Activated T-cell treated with anti-CD3 and anti-CD28 coated beads, Interleukin-2, amount 50 U/mL, for 72 hours (primary cell): ENCODE measurements at places on chromosomes 5 and 9. TPM values are rescaled to one million over a fixed set of nuclear protein-coding genes. Genes with fewer than 3 reads are reported as not detected.

DNM1 gene
- 2.4 TPM for total RNA-seq

PKN3 gene
- 22.9 TPM for total RNA-seq

DNA sequence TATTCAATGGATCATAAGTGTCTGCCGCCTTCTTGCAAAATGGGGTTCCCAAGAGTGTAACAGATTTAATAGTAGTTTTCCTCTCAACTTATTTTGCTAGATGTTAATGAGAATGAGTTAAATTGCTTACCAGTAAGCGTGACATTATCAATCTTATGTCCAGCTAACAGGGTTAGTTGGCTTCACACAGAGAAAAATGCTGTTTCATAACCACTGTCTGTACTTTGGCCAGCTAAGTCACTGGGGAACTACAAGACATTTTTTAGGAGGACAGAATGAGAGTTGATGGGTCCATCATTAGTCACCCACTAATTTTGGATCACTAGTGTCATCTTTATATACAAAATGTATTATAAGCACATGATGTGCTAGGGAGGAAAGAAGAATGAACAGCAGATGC lies 1.4 kb downstream of the CDC37L1 start:
- peaks cover 19% of the 10 kb centered on the region for H3K4me1 ChIP-seq
- no peak overlapping the region for H3K4me3 ChIP-seq
- H3K27me3 ChIP-seq, result no peaks in the 10 kb centered on the region

GRCh38 chr9:95096381-95096780 lies 221.1 kb downstream of the FANCC start:
- no peaks in the 10 kb centered on the region for H3K36me3 ChIP-seq
- peaks cover 11% of the 10 kb centered on the region for H3K4me1 ChIP-seq
- no peak overlapping the region for H3K4me3 ChIP-seq

DNA sequence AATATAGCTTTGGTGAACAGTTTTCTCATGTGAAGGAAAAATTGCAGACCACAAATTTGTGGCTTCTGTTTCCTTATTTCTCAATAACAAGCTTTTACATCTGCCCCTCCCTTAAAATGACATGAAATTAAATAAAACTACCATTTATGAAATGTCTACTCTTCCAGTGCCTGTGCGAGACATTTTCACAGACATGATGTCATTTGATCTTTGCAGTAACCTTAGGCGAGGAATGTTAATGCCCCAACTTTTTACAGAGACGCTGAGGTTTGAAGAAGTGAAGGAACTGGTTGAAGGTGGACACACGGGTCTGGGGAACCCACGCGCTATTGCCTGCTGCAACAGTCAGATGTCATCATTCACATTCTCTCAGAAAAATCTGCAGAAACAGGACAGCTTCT lies 61.5 kb downstream of the OSTF1 start:
- no peaks in the 10 kb centered on the region for H3K27me3 ChIP-seq
- peaks cover 76% of the 10 kb centered on the region for H3K4me1 ChIP-seq
- peak overlapping the region; percentile 77 for H3K4me3 ChIP-seq
- DNase-seq, result no peak
- H3K27ac ChIP-seq, result peak overlapping the region; percentile 96

GRCh38 chr9:4923580-4924544 lies 61.2 kb upstream of the JAK2 start:
- H3K27ac ChIP-seq, result no peak overlapping the region
- H3K4me3 ChIP-seq, result no peak overlapping the region
- no peak for DNase-seq
- peaks cover 11% of the 10 kb centered on the region for H3K36me3 ChIP-seq
- H3K4me1 ChIP-seq, result peaks cover 38% of the 10 kb centered on the region
- H3K27me3 ChIP-seq, result no peaks in the 10 kb centered on the region

DNA sequence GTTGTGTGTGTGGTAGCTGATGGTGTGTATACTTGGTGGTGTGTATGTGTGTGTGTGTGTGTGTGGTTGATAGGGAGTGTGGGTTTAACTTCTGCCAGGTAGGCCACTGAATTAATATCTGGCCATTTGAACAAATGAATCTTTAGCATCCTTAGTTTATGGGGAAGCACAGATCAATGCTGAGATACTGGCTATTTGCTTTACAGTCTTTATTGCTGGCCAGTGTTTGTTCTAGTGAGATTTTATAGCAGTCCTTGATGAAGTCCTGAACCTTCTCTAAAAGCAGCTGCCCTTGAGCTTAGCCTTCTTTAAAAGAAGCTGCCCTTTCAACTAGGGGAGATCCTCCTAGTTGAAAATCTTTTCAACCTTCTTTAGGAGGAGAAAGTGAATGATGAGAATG lies 69.3 kb downstream of the MACIR start:
- H3K27me3 ChIP-seq, result peaks cover 35% of the 10 kb centered on the region
- no peak overlapping the region for H3K4me3 ChIP-seq
- H3K4me1 ChIP-seq, result no peaks in the 10 kb centered on the region

DNA sequence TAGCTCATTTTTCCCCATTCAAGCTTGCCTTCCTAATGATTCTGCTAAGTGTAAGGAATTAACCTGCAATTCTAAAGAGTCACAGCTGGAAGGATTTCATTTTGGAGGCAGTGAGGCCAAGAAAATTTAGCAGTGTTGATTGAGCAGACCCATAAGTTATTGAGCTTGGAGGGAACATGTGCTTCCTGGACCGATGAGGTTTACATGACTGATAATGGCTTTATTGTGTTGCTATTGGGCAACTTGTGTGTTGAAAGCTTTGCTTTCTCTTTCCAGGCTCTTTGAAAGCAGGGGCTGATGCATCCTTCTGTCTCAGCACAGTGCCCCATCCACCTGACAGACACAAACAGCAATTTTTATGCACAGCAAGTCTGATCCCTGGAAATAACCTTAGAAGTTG lies 398.9 kb upstream of the PCSK5 start:
- no peak for DNase-seq
- H3K27ac ChIP-seq, result no peak overlapping the region
- no peak overlapping the region for H3K4me3 ChIP-seq
- no peaks in the 10 kb centered on the region for H3K4me1 ChIP-seq
